ENCODE measurements at places on chromosomes 4 and X.

DNA sequence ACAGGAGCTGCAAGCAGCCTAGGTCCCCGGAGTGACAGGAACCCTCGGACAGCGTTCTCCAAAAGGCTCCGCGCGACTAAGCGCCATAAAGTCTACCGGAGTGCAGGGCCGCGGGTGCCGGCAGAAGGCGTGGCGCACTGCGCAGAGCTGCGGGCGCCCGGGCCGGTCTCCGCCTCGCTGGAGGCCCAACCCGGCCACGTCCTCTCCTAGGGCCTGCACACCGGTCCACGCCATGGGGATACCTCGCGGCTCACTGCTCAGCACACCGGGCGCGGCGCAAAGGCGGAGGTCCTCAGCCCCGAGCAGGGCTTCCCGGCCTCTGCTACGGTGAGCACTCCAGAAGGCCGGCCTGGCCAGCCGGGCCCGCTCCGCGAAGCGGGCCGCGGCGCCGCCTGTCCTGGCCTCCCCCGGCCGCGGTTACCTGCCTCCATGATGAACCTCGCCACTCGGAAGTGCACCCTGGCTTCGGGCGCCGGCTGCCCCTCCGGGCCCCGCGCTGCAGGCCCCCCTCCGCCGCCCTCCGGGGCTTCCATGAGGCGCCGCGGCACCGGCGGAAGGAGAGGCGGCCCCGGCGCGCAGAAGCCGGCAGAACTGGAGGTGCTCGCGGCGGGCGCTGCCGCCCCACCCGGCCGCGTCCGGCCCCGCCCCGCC, at the start of gene CCNQ:
Gene CCNQ, minus strand, starts transcription at position 599 of the 651 bp plus-strand sequence. Its CDS starts 66 bp downstream, at position 533.
- DNase-seq = peak; percentile 37

DNA sequence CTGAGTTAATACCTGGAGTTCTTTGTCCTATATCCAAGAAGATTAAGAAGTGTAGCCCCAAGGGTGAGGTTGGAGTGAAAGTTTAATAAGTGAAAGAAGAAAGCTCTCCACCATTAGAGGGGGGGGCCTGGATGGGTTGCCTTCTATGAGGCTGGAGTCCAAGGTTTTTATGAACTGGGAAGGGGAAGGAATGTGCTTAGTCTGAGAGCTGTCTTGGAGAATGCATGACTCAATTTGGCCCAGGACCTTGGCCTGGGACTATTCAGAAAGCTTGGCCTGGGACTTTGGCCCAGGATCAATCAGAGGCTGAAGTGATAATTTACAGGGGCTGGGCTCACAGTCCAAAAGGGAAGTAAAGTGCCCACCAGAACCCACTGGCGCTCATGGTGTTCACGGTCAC, 1049.0 kb upstream of the GRIA3 start:
- no peak for DNase-seq

DNA sequence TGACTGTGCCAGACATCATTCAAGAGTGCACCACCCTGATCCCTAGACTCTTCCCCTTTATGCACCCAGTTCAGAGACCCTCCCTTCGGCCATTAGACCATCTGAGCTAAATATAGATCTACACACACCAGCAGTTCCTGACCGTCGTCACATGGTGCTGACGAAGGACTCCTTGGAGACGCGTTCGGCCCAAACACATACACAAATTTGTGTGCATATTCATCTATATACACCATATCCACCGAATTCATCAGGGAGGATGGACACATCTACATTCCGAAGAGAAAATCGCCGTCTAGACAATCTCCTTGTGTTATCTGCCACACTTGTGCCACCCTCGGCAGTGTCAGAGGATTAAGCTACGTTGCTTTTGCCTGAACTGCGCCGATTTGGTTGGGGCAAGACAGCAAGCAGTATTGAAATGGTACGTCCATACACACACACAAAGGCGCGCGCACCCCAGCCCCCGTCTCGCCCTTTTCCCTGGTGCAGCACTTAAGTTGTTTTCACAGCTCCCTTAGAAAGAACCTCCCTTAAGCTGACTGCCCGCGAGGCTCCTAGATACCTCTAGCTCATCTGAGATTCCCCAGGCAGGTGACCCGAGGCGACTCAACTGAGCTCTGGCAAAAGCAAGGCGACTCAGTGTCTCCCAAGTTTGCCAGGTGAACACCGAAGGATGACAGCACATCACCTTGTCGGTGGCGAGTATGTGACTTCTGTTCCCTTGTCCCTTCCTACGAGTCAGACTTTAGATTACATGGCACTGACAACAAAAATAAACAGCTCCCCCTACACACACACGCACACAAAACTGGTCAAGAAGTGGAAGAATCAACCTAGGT, 1.0 kb downstream of the RASGEF1B start:
- no peak for DNase-seq

GRCh38 chr4:139767168-139767567, 101.5 kb downstream of the MGST2 start:
- DNase-seq = no peak

- peak; percentile 19 for DNase-seq
Observed at GRCh38 chrX:134236626-134237614, at the start of gene CCDC160. Gene CCDC160 (plus strand): TSS chrX:134237182. CDS start chrX:134244801, 7,619 bp downstream.

DNA sequence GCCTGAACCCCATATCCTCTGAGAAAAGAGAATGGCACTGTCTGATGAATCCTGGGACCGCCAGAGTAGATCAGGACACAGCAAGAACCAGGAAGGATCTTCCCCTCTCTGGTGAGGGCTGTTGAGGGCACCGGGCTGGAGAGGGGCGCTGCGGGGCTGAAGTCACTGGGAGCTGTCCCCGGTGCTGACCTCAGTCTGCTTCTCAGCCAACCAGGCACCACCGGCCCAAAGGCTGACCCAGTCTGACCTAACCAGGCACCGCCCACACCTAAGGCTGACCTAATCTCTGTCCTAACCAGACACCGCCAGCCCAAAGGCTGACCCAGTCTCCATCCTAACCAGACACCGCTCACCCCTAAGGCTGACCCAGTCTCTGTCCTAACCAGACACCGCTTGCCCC, 82.8 kb downstream of the CPZ start:
- DNase-seq = peak; percentile 6

GRCh38 chr4:176149680-176150355, 45.6 kb downstream of the SPATA4 start:
- DNase-seq = peak; percentile 31

DNA sequence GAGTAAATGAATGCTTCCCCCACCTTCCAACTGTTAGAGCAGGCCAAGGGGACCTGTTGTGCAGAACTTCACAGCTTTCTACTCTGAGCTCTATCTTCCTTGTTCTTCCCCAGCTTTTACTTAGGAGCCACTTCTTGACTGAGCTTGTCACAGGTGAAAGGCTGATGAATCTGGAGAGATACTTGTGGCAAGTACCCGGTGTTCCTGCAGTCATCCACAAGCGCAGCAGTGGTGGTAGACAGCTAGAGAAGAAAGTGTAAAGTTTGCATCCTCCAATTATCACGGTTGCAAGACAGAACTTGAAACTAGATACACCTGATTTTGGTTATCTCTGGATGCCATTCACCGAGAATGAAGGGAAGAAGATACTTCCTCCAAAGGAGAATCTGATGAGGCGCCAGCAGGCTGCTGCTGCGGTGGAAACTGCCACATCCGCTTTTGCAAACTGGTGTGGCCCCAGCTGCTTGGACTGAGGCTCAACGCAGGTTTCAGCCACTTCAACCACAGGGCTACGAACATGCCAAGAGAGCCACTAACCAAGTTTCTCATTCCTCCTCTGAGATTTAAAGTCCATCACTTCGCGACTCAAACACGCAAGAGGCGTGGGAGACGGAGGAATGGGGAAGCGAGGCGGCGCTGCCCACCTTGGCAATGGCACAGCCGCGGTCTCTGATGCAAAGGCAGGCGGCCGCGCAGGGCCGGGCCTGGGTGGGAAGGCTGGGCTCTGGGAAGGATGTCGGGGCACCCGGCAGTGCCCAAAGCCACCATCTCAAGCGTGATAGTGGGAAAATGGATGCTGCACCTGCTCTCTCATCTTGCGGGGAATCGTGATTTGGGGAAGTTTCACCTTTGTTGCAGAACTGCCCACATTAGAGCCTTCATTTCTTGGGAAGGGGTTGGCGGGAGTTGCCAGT, 1.3 kb upstream of the FHIP1A start:
- DNase-seq = no peak

DNA sequence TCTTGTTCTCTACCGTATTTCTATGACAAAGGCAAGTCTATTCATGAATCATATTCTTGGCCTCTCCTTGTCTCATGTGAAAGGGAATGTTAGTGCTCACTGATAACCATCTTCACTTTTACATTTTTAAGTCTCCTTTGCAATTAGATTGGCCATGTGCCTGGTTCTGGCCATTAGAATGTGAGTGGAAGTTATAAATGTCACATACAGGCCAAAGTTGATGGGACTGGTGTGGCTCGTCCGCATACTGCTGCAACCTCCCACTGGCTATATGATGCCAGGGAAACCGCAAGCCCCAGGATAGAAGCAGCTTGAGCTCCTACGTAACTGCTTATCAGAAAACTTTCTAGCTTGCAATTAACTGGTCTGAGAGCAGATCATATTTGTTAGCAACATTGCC, 86.1 kb downstream of the MAGEC1 start:
- peak; percentile 28 for DNase-seq

GRCh38 chrX:76915836-76916235, 488.3 kb downstream of the MAGEE1 start:
- no peak for DNase-seq

- DNase-seq = no peak
Observed at GRCh38 chr4:121073004-121073435, 685 bp upstream of the NDNF start.

DNA sequence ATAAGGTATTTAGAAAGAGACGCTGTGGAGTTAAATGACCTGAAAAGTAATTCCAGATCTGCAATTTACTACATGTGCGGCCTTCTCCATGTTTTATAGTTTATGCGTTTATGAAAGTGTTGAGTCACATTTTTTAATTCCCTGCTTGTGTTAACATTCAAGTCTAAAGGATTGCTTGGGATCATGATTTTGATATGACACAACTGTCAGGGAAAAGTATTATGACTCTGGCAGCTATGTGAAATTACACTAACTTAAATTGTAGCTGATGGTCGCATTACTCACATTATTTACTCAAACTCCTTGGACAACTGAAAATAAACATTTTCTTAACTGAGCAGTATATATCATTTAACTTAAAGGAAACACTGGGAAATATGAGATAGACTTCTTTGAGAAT, 14.3 kb upstream of the GABRB1 start:
- DNase-seq = no peak

DNA sequence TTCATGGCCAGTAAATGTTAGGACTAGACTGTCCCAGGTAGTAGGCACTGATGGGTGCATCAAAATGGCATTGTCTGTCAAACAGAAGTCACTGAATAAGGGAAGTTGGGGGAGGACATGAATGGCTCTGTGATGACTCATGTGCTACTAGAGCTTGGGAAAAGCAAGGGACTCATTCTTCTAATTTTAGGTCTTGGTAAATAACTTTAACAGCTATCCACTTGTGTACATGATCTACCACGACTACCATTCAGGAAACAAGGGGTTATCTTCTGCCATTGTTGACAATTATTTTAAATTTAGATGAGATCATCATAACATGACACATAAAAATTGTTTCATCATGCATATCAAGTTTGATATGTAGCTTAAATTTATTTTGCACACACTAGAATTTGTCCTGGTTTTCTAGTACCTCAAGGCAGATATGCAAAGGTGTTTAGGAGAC, 6.3 kb downstream of the AREG start:
- DNase-seq = peak; percentile 84

GRCh38 chrX:132071254-132071653, 48.2 kb downstream of the STK26 start:
- peak; percentile 25 for DNase-seq

- DNase-seq = peak; percentile 88
Observed at GRCh38 chr4:73729534-73730165, 10.7 kb upstream of the CXCL8 start.

GRCh38 chr4:43999669-44000068, 448.9 kb downstream of the KCTD8 start:
- DNase-seq = no peak

- no peak for DNase-seq
Observed at GRCh38 chr4:168335621-168336020, 17.1 kb upstream of the DDX60 start.

DNA sequence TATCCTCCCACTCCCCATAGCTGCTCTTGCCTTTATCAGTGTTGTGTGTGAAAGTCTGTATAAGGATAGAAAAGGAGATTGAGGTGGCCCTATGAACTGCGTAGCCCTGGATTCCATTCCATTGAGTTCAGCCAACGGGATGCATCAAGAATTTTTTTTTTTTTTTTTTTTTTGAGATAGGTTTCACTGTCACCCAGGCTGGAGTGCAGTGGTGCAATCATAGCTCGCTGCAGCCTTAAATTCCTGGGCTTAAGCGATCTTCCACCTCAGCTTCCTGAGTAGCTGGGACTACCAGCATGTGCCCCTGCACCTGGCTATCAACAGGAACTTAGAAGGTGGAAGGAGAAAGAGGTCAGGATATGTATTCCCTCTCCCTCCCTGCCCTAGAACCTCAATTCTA, 187.2 kb upstream of the SPRY1 start:
- DNase-seq = no peak

DNA sequence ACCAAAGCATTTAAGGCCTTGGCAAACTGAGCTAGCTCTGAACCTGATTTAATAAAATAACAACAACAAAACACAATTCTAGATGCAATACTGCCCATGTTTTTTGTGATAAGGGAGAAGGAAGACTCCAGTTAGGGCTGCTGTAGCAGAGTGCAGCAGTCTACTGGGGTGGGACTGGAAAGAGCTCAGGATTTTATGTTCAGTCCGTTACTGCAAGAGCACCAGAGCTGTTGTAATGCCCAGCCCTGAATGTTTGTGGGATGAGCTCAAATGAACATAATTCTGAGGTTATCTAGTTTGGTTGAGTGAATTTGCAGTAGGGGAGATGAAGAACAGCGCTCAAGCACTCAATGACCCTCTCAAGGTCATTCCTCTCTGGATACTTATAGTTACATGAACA, 743.8 kb downstream of the FAT4 start:
- DNase-seq = no peak

DNA sequence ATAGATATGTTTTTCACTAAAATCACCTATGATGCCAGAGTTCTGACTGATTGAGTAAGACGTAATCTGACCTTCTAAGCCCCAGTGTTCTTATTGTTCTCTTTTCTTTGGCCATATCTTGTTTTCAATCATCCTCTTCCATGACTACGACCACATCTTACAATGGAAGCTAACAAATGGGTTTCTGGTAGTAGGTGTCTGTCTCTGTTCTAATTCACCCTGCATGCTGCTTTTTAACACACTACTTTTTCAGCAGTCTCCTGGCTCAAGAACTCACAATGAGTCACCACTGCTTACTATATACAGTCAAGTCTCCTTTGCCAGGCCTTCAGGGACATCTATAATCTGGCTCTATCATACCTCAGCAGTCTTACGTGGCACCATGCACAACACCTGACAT, 146.1 kb downstream of the NEXMIF start:
- DNase-seq = peak; percentile 0

DNA sequence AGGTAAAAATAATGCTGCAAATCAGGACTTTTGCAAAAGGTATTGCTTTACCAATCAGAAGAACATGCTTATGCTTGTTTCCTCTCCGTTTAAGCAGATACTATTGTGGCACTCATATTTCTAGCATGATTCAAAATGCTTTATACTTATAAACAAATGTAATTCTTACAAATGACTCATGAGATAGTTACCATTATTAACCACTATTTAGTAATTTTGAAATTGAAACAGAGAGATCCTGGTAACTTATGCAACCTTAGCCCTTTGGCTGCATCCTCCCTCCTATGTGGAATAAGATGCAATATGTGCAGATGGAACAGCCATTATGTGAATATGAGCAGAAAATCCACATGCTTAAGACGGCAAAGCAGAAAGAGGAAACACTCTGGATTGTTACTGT, 164.7 kb downstream of the PCDH18 start:
- DNase-seq = peak; percentile 80

Data from ELR (cell line).